Activated gamma-delta T cell treated with anti-CD3 and anti-CD28 coated beads, Interleukin-2, amount 50 U/mL, for 16 hours (primary cell): ENCODE measurements at places on chromosomes 1 and 21.
A peak's percentile ranks its signal among the peaks of the same experiment; 100 is the strongest.

GRCh38 chr1:65360648-65361047 lies 51.3 kb downstream of the DNAJC6 start:
- DNase-seq: no peak

GRCh38 chr1:200556002-200556401 lies 64.5 kb downstream of the KIF14 start:
- no peak for DNase-seq

- DNase-seq: peak; percentile 34
These were observed 2.3 kb downstream of the PANK4 start for GRCh38 chr1:2523891-2524609.

GRCh38 chr1:163538667-163539066 lies 216.9 kb downstream of the NUF2 start:
- DNase-seq: no peak

DNA sequence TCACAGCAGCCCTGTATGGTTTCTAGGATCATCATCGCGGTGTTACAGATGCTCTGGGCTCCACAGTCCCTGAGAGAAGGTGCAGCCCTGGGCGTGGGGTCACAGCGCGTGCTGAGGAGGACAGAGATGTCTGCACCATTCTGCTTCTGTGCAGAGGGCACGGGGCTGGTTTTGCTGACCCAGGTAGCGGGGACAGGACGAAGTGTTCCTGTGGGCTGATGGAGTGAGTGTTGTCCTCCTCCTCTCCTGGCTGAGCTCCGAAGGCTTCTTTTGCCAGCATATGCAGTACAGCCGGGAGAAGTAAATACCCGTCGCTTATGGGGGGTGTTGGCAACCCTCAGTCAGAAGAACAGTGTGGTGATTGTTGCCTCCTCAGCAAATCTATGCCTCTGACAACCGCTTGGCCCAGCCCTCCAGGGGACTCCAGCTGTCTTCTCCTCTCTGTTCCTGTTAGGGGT lies 101.5 kb downstream of the DDX20 start:
- no peak for DNase-seq

GRCh38 chr1:180497826-180498225 lies 4.6 kb downstream of the ACBD6 start:
- no peak for DNase-seq

DNA sequence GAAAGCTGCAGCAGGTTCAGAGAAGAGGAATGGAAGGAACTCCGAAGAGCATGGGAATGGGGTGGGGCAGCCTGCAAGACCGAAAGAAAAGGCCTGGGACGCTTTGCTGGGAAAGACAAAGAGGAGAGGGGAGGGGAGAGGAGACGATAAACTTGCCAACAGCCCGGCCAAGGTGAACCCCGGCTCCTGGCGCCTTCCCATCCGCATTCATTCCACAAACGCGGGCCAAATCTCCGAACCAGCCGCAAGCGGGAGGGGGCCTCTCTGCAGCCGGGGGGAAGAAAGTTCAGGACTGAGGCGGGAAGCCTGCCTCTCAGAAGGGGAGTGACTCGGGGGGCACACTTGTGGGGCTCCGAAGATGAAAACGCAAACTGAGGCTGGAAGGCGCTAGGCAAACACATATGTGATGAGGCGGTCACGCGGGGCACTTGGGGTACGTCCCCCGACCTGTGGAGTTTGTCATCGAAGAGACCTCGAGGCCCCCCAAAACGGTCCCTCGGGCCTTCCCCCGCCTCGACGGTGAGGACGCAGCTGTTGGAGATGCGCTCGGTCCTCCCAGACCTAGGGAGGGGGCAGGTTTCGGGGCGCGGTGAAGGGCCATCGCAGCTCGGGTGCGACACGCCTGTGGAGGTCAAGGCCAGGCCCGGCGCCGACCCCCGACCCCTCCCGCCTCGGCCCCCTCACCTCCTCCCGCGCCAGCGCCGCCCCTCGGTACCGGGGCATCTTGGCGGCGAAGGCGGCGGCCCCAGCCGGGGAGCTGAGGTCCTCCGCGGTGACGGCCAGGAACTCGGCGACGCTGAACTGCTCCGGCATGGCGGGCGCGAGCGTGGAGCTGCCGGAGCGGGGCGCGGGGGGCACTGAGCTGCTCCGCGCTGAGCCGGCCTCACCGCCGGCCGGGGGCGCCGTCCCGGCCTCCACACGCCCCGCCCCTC lies at the start of gene ASAP3:
ASAP3 (minus strand) TSS at position 859 of the 932 bp plus-strand sequence; CDS start at position 813, 46 bp downstream.
- DNase-seq: peak; percentile 2

DNA sequence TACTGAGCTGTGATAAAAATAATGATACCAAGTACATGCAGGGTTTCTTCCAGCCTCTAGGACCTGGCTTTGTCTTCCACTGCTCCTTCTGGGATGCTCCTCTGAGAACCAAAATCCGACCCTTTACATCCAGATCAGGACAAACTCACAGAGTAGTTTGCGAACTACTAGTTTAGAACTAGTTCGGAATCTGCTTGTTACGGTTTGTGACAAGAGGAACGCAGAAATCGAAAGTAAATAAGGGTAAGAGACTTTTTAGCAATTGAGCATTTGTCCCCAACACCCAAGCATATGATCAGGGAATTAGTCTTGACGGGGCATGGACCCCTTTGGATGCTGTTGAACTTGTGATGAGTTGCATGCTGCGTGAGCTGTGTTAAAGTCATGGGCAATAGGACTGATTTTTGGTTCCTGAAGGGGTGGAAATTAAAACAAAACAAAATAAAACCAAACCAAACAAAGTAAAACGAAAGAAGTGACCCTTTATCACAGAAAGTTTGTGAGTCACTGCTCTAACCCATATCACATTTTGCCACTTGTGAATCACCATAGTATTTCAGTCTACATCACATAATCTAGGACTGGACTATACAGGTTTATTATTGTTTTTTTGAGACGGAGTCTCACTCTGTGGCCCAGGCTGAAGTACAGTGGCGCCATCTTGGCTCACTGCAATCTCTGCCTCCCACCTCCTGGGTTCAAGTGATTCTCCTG lies 35.7 kb upstream of the ERRFI1 start:
- no peak for DNase-seq
